ENCODE measurements at places on chromosomes 2 and 18. TPM values are rescaled to one million over a fixed set of nuclear protein-coding genes. Genes with fewer than 3 reads are reported as not detected.

DTNA gene
- total RNA-seq: 27.6 TPM

NEDD4L gene
- total RNA-seq: 40.5 TPM

DCTN1 gene
- total RNA-seq: 130 TPM

CCDC148 gene
- 0.78 TPM for total RNA-seq

C2orf66 gene
- not detected for total RNA-seq

CDH20 gene
- total RNA-seq: not detected

FAM237A gene
- not detected for total RNA-seq

RALB gene
- total RNA-seq: 26.5 TPM

SERPINB3 gene
- not detected for total RNA-seq

SKOR2 gene
- not detected for total RNA-seq

IL1R2 gene
- total RNA-seq: not detected

RMND5A gene
- total RNA-seq: 63.4 TPM

CLEC4F gene
- total RNA-seq: not detected

SERPINB11 gene
- total RNA-seq: not detected

FAM136A gene
- total RNA-seq: 70.8 TPM

FOXI3 gene
- total RNA-seq: not detected

NEU2 gene
- total RNA-seq: not detected

M1AP gene
- not detected for total RNA-seq

RNF152 gene
- total RNA-seq: 3.9 TPM

SCN1A gene
- total RNA-seq: under 0.01 TPM

AP1S3 gene
- total RNA-seq: 2.1 TPM

NCOA1 gene
- 6.7 TPM for total RNA-seq

CCDC102B gene
- 8.2 TPM for total RNA-seq

COLEC12 gene
- 61.1 TPM for total RNA-seq

GRHL1 gene
- 1.3 TPM for total RNA-seq

SH3RF3 gene
- total RNA-seq: 1.4 TPM

LGALSL gene
- 12.8 TPM for total RNA-seq

DYNAP gene
- total RNA-seq: not detected

TEKT4 gene
- total RNA-seq: not detected

RHBDD1 gene
- total RNA-seq: 6.3 TPM

NCKAP5 gene
- 0.21 TPM for total RNA-seq

CROCC2 gene
- not detected for total RNA-seq

SIX2 gene
- total RNA-seq: 0.89 TPM

ALK gene
- total RNA-seq: 0.88 TPM

FAP gene
- not detected for total RNA-seq

CHRNG gene
- total RNA-seq: not detected

GPR35 gene
- 5.1 TPM for total RNA-seq

TEX44 gene
- not detected for total RNA-seq

All from cardiac muscle cell (in vitro differentiated cells and primary cell).